ENCODE measurements at places on chromosomes 7 and 10.
A peak's percentile ranks its signal among the peaks of the same experiment; 100 is the strongest.

DNA sequence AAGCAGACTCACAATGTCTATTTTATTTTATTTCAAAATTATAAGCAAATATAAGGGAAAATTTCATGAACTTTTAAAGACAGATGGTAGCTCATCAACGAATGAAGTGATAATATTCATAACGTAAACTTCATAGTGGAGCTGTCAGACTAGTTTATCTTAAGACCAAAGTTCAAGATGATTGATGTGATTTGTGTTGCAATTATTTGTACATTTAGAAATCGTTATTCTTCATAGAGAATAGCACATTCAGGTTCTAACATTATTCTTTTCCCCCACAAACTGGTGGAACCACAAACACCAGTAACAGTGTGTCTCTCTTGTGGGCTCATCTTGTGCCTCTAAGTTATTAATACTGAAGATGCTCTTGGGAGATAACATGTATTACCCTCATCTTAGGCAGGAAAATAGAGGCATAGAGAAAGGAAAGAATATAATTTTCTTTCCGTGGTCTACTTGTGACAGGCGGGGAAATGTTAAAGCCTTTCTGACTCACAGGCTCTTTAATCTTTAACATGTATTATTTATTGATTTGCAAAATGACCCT lies 37.0 kb downstream of the CCSER2 start:
- DNase-seq: no peak

GRCh38 chr7:25384788-25385505 lies 156.7 kb upstream of the NPVF start:
- DNase-seq: no peak

GRCh38 chr7:18521236-18521589 lies 25.7 kb downstream of the HDAC9 start:
- no peak for DNase-seq

DNA sequence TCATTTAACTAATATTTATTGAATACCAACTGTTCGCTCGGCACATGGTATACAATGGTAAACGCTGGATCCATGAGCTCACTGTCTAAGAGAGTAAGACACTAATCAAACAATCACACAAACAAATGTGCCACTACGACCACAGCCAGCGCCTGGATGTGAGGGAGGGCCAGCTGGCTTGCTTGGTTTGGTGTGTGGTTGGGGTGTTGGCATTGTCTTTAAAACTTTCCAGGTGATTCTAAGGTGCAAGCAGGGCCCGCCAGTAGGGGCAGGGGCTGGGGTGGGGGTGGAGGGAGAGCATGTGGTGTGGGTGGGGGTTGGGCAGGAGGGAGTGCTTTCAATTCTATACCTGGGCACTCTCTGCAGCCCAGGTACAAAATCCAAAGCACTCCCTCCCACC lies 31.6 kb downstream of the ADRA2A start:
- no peak for DNase-seq

DNA sequence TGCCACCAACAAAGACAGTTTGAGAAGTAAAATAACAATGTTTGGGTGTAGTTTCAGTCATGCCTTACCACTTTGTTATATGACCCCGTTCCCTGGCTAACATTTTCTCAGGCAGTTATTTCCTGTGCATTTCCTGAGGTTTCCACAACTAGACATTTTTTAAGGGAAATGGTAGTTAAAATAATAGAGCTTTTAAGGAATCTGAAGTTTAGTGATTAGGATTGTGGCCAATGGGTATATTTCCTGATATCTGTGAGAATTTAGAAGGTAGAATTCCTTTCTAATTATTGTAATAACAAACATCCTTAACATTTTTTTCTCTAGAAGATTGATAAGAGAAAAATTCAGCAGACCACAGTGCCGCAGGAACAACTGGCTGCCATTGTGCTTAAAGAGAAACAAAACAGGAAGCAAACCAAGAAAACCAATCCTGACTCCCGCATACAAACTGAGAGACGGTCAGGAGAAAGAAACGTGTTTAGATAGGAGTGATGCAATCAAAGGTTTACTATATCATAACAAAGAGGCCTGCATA lies 193.6 kb downstream of the MBL2 start:
- DNase-seq: no peak

DNA sequence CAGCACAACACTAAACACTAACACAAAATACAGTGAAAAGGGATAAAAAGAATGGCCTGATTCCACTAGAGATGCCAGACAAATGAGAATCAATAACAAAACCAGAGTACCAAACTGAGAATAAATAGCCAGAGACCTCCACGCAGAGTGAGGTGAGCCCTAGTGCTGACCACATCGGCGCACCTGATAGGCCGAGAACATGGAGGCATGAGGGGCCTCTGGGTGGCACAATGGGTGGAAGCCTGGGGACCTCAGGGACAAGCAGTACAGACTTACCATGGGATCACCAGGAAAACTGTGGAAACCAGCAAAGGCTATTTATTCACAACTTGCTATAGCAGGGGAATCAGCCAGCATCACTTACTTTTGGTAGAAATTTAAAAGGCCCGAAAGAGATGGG lies 1.8 kb upstream of the CSGALNACT2 start:
- no peak for DNase-seq

- DNase-seq: no peak
These were observed 21.0 kb downstream of the PWWP2B start for GRCh38 chr10:132417957-132418441.

- no peak for DNase-seq
These were observed 212.0 kb downstream of the RELN start for GRCh38 chr7:103777440-103777839.

DNA sequence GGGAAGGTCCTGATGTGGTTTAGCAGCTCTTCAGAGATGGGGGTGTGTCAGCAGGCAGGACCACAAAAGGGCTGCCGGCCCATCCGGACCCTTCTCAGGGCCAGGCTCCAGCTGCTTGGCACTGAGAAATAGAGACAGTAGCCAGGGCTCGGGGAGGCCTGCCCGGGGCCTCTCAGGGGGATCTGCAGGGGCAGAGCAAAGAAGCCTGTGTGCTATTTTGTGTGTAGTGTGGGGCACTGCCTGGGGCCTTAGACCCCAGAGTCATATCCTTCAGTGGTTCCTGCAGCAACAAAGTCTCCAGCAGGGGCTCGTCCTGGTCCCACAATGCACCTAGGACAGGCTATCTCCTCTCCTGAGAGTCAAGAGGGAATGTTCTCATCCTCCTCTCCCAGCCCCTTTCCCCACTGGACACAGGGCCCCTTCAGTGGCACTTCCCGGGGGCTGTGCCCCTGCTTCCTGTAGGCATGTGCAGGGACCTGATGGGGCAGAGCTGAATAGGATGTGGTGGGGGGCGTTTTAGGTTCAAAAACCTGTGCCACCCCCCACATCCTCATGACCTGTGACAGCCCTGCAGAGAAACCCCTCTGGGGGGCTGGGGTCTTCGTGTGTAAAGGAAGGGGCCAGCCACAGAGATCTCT lies 159.5 kb upstream of the RHEB start:
- DNase-seq: no peak

DNA sequence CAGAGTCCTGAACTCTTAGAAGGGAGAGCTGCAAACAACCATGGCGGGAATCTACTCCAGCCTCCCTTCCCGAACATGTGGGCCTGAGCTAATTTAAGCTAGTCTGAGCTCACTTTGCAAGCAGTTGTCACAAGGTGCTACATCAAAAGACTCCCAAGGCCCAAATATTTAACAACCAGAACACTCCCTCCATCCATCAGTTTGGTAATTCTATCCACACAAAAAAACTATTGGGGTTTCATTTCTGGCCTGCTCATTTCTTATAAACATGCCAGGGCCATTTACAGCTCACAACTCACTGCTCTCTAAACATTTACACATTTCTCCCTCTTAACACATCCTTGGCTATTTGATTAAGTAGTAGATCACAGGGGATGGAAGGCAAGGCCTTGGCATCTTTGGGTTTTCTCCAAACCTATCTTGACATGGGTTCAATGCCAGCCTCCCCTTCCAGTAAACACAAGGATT lies 263.4 kb downstream of the KCNMA1 start:
- no peak for DNase-seq

- DNase-seq: no peak
These were observed 22.2 kb downstream of the ANK3 start for GRCh38 chr10:60367431-60367830.

GRCh38 chr10:49629431-49629881 lies 15.6 kb downstream of the CHAT start:
- DNase-seq: no peak

GRCh38 chr10:126288547-126289493 lies 99.5 kb downstream of the ADAM12 start:
- no peak for DNase-seq

DNA sequence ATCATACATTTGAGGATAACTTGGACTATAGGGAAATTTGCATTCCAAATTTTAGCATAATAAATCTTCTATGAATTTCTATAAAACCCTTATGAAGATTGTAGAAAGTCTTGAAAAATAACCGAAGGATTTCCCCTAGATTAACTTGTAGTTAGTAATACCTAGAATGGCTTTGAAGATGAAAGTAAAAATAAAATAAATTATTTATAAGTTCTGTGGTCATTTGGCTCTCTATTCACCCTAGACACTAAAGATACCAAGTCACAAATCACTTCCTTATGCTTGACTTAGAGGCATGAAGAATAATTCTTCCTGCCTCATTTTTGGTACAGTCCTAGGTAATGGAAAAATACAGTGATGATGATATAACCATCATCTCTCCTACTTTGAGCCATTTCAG lies 79.3 kb downstream of the CSTF2T start:
- DNase-seq: no peak

GRCh38 chr7:90690159-90690858 lies 94.2 kb downstream of the CDK14 start:
- no peak for DNase-seq

GRCh38 chr10:30151581-30152389 lies 92.4 kb upstream of the JCAD start:
- DNase-seq: no peak

DNA sequence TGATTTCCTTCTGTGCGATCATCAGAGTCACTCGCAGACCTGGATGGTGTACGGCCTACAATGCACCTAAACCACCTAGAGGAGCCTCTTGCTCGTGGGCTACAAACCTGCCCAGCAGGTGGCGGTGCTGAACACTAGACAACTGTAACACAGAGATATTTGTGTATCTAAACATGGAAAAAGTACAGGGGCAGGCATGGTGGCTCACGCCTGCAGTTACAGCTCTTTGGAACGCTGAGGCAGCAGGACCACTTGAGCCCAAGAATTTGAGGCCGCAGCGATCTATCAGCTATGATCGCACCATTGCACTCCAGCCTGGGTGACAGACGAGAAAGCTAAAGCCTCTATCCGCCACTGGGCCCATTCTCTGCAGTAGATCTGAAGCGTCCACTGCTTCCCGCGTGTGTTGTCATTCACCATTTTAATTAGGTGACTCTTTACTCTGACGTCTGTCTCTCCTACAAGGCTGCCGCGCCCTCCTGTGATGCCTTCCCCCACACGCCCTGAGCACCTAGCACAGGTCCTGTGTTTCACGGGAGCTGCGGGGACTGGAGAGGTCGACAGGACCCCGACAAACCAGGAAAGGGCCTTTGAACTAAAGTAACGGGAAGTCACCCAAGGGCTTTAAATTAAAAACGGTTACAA lies 774 bp downstream of the TUBGCP2 start:
- peak; percentile 66 for DNase-seq

DNA sequence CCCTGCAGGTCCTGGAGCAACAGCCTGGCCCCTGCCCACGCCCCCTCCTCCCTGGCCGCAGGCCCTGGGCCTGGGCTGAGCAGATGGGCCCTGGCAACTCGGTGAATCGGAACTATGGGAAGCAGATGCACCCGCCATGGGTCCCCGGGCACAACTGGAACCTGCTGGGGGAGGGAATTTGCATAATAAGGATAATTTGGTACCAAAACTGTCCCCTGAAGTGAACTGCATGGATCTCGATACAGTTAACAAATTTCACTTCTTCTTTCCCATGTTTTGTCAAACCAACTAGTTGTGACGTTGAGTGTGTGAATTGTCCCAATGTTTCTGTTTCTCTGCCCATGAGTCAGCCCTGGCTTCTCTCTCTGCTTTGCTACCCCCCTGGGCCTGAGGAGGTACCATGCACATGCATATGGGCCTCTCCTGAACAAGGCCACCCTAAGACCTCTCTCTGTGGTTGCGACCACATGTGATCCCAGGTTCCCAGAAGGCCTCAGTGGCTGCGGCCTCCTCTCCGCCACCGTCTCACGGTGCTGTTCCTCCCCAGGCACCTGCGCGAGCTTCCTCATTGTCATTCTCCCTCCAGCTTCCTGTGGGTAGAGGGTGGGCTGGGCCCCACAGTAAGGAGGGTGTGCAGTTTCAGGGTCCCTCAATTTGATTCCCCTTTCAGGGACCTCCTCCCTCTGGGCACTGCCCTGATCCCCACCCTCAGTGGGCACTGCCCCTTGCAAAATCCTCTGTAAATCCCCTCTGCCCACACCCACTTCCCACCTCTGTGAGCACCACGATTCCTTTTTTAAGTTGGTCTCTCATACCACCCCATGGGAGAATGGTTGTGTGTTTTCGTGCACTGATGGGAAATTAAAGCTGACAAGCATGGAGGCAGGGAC lies 40.0 kb downstream of the FIGNL1 start:
- DNase-seq: no peak

- no peak for DNase-seq
These were observed 24.9 kb upstream of the PDGFA start for GRCh38 chr7:544338-545221.

DNA sequence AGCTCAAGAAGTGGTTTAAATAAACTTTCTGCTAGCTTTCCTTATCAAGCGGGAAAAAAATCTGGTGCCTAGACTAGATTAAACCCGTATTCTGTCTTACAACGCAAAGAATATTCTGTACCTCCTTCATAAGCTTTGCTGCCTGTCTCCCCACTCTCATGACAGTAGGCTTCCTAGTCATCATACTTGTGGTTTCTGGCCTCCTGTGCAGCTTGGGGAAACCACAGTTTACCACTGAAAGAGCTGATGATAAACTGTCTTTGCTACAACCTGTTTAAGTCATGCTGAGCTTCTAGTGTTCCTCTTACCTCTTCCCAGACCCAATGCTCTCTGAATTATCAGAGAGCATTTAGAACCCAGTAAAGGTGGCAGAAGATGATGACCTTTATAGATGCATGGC lies 55.0 kb downstream of the PODXL start:
- no peak for DNase-seq

DNA sequence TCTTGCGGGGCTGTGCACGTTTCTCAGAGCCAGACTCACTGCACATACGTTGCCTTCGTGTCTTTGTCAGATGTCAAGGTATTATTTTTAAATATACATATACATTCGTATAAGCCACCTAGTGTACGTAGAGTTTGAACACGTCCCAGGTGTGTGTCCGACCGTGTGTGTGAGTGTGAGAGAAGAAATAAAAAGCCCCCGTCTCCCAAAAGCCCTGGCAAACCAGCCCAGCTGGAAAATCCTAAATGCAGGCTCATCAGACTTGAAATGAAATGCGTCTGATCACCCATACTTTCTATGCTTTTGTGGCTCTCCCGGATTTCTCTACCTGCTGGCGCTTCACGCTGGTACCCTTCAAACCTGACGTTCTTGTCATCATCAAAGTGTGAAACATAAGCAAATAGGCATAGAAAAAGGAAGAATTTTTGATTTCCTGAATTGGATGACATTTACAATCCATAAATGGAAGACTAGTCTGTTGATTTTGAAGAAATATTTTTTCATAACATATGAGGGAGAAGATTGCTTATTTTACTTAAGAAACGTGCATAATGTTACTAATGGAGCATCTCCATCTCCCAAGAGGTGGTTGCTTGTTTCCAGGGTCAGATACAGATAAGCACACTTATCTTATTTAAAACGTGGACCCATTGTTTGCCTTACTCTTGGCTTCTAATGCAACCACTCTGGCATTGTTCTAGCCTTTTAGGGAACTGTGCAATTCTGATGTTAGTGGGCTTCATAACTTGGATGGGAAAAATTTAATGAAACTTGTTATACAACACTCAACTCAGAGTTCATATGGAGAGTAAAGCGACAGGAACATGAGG lies 971 bp downstream of the PRKG1 start:
- DNase-seq: no peak
